ENCODE measurements at places on chromosomes 4 and X.

DNA sequence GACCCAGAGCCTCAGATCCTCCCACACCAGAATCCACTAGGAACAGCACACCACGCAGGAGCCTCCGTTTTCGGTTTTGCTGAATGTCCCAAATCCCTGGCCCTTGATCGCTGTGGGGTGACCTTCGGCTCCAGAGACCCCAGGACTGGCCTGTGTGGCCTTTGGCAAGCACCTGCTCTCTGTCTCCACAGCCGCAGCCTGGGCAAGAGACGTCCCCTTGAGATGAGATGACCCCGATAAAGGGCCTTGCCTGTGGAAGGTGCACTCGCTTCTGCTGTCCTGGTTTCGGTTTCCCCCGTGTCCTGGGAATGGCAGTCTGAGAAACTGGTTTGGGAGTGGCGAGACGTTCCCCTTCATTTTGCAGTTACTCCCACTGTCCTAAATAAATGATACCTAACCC, 9.6 kb downstream of the PSAPL1 start:
- no peak for DNase-seq

DNA sequence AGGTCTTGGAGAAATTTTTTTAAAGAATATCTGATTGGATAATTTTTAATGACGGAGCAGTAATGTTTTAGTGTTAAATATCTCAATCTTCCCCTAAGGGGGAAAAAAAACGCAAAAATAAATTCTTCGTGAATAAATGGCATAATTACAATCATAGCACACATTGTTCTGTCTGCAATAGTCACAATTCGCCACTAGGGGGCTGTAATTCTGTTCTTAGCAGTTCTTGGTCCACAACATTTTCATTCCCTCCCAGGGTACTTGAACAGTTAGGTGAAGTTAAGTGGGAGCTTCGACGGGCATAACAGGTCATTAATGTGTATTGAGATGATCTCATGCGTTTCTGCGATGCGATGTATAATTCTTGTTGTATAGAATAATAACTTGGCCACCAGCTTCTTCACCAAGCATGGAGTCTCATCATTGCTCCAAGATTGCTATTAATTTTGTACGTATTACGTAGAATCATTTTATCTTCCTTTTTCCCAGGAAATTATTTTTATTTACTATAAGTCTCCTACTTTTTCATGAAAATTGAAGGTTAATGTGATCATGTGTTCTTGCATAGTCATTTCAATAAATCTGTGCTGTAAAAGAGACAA, 27.2 kb downstream of the HTR2C start:
- DNase-seq = no peak

DNA sequence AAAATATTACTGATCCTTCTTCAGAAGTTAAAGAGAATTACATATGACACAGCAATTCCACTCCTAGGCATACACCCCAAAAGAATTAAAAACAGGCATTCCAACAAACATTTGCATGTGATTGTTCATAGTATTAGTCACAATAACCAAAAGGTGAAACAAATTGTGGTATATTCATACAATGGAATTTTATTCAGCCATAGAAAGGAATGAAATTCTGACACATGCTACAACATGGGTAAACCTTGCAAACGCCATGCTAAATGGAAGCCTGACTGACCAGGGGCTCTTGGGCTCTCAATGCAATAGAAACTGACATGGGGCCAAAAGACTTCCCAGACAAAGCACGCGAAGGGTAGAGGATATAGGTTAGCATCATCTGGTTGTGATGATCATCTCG, 62.1 kb upstream of the S100G start:
- DNase-seq = no peak

- DNase-seq = no peak
These were observed 223.7 kb downstream of the PDHA2 start for GRCh38 chr4:96063639-96064038.

DNA sequence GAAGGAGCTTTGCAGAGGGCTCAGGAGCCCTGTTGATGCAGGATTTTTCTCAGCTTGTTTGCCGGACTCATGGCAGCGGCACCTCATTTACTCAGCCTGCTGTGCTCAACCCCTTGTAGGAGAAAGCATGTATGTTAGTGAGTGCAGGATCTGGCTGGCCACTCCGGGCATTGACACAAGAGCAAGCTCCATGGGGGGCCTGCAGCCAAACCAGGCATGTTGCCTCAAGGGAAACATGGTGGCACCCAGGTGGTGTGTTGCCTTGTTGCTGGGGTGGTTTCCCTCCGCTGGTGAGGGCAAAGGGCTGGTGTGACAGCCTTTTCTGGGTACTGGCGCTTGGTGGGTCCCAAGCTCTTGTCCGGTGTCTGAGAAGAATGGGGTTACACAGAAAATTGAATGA, 189.3 kb upstream of the ANXA3 start:
- DNase-seq = no peak

DNA sequence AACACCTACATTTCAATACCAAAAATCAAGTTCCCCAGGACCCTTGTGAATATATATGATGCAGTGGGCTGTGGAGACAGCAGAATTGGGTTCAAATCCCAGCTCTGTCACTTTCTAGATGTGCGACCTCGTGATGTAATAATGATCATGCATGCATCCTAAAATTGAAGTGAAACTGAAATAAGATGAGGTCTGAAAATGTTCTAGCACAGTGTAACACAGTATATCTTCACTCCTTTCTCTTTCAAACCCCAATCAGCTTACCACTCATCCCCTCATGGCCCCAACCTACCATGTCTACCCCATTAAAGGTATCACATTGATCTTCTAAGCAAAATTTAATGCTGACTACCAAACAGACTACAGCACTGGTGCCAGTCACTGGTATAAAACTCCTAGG, 69.9 kb upstream of the BRS3 start:
- no peak for DNase-seq

GRCh38 chr4:138595731-138596460, 353.7 kb upstream of the SLC7A11 start:
- no peak for DNase-seq

- DNase-seq = no peak
These were observed 399.8 kb upstream of the MAD2L1 start for GRCh38 chr4:120466429-120466828.

DNA sequence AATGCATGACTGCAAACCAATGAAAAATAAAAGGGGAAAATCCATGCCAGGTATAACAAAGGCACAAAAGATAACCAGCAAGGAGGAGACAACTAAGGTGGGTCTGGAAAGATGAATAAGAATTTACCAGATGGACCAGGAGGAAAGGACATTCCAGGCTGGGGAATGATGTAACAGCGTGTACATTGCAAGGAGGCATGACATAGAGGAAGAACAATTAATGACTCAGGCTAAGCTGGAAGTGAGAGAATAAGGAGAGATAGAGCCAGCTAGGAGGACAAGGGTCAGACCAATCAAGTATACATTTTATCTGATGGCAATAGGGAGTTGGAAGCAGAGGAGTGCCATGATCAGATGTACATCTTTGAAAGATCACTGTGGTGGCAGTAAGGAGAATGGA, 57.0 kb downstream of the MTMR8 start:
- DNase-seq = no peak

DNA sequence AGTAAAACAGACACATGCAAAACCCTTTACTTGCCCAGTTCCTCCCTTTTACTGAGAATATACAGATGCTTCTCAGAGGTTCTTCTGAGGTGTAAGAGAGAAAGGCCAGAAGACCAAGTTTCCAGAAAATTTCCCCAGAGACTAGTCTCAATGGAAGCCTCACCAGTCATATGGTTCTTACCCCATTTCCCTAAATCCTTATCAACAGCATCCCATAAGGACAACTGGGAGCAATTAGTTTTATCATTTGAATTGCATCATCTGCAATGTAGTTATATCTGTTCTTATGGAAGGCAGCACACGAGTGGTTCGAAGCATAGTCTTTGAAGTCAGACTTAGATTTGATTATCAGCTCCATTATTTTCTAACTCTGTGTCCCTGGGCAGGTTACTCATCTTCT, 203.6 kb upstream of the PPARGC1A start:
- DNase-seq = no peak

- DNase-seq = no peak
These were observed 159.2 kb upstream of the CPEB2 start for GRCh38 chr4:14842964-14843630.

DNA sequence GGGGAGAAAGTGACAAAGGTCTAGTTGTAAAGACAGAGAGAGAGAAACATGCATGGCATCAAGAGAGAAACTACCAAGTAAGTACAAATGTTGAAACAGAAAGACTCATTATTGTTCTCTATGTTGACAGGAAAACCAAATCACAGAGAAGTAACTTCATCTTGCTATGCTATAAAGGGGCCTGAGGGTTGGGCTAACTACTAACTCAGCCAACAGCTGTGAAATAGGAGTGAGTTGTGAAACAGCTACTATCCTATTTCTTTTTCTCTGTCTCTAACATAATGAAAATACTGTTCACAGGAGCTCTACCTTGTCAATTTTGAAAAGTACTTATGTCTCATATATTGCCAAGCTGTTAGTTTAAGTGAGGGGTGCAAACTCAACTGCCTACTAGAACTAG, 65.0 kb downstream of the MTMR8 start:
- no peak for DNase-seq

GRCh38 chr4:61210186-61210939, 10.2 kb downstream of the ADGRL3 start:
- DNase-seq = no peak

- no peak for DNase-seq
These were observed 14.7 kb upstream of the GRIA3 start for GRCh38 chrX:123169247-123169901.

DNA sequence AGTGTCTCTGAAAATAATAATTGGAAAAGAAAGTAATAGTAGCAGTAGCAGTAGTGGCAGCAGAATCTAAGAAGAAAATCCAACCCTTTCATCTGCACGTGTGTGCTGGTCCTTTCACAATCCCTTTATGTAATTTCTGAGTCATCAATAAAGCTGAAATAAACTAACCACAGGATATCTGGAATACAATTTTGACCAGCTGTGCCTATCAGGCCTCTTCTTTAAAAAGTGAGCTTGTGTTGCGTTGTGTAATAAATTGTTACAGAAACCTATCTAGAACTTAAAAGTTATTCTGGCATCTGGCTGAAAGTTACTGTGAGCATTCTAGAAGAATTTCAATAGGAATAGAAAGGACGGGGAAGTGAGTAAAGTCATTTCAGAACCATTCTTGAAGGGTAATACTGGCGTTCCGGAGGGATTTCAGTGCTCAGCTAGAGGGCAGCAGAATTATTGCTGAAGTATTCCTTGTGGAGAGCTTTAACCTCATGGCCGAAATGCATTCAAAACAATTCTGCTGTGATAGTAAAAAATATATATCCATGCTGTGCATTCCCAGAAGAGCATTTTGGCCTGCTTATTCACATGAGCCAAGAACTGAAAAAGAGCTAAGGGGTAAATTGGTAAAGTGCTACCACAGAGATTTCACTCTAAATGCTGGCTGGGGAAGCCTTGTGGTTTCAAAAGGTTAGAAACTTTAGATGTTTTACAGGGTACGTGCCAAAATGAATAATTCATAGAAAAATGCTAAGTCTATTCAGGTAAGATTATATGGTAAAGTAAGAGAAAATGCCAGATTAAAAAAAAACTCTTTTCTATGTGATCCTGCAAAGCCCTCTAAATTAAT, 260.6 kb downstream of the NKX6-1 start:
- DNase-seq = no peak

DNA sequence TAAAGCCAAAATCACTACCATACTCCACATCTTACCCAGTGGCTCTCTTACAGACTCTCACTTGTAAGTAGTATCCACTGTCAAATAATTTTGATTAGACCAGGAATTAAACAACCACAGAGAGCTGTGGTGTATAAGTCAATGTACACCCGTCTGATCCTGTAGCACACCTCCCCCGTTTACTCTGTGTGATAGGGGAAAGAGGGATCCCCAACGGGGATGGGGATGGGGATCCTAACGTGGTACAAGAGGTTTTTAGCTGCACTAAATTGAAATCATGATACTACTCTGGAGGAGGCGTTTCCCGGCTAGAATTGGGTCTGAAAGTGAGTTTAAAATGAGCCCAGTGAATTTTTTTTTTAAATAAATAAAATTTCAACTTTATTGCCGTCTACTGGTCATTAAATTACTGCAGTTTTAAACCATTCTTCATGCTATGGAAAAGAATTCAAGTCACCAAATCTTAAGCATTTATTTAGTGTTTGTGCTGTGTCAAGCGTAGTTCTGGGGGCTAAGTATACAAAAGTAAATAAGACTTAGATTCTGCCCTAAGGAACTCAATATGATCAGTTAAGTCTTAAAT, 76.6 kb downstream of the INTS12 start:
- no peak for DNase-seq

- DNase-seq = no peak
These were observed 274.5 kb downstream of the ADGRA3 start for GRCh38 chr4:22241415-22241814.

DNA sequence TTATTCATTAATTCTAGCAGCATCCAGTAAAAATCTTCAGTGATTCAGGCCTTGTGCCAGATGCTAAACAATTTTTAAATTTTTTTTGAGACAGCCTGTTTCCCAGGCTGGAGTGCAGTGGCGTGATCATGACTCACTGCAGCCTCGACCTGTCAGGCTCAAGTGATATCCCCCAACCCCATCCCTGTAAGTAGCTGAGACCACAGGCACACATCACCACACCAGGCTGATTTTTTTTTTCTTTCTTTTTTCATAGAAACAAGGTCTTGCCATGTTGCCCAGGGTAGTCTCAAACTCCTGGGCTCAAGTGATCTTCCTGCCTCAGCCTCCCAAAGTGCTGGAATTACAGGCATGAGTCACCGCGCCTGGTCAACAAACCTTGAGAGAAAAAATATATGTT, 705.5 kb downstream of the ARAP2 start:
- DNase-seq = no peak

DNA sequence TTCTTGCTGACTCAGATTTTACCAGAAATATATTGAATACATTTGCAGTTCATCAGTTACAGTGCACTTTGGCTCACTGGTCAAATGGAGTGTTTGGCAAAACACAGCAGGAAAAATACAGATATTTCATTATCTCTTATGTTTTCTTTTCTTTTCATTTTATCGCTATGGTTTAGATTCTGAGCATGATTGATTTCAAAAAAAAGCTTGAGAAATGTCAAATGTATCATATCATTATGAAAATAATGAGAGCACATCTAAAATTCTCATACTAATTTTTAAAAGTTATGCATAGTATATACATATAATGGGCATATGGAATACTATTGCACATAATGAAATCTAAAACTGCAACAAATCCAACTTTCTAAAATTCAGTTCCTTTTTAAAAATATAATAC, 593.8 kb upstream of the PCDH7 start:
- DNase-seq = no peak

GRCh38 chr4:76692761-76693160, 205.2 kb downstream of the SOWAHB start:
- no peak for DNase-seq

DNA sequence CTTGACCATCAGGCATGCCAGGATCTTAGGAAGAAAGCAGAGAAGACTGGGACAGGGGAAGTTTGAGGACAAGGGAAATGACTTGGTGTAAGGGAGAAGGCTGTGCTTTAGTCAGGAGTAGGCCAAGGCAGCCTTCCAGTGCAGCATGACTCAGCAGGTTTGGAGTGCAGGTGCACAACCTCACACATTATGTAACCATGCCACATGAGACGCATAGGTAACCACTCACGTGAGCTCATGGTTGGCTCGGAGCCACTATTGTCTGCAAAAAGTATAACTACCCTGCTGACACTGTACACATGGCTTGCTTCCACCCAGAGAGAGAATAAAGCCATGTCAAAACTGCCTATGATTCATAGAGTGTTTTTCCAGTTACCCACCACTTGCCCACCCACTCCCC, 715.9 kb downstream of the SMARCA1 start:
- DNase-seq = no peak

GRCh38 chrX:13201605-13202219, 118.1 kb downstream of the ATXN3L start:
- no peak for DNase-seq
